ENCODE measurements at places on chromosomes 12 and 14.

- no peak for DNase-seq
Observed at GRCh38 chr14:99463974-99464373, 16.7 kb downstream of the SETD3 start.

GRCh38 chr12:52084491-52085231 lies 5.2 kb downstream of the SMIM41 start:
- DNase-seq: no peak

GRCh38 chr14:36944307-36945010 lies 227.9 kb downstream of the SLC25A21 start:
- DNase-seq: no peak

DNA sequence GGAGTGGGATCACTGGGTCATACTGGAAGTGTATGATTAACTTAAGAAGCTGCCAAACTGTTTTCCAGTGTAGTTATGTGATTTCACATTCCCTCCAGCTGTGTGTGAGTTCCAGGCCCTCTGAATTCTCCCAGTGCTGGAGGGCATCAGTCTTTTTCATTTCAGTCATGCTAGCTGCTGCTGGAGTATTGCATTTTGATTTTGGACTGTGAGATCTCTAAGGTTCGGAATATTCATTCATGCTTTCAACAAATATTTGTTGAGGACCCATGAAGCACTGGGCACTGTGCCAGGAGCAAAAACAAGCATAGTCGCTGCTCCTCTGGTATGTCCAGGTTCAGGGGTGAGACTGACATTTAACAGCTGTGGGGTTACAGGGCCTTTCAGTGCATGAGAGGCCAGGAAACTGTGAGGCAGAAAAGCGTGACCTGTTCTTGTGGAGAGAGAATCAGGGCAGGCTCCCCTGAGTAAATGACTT lies 133.2 kb downstream of the SCARB1 start:
- DNase-seq: no peak

GRCh38 chr12:108136697-108137096 lies 7.6 kb downstream of the WSCD2 start:
- DNase-seq: no peak

DNA sequence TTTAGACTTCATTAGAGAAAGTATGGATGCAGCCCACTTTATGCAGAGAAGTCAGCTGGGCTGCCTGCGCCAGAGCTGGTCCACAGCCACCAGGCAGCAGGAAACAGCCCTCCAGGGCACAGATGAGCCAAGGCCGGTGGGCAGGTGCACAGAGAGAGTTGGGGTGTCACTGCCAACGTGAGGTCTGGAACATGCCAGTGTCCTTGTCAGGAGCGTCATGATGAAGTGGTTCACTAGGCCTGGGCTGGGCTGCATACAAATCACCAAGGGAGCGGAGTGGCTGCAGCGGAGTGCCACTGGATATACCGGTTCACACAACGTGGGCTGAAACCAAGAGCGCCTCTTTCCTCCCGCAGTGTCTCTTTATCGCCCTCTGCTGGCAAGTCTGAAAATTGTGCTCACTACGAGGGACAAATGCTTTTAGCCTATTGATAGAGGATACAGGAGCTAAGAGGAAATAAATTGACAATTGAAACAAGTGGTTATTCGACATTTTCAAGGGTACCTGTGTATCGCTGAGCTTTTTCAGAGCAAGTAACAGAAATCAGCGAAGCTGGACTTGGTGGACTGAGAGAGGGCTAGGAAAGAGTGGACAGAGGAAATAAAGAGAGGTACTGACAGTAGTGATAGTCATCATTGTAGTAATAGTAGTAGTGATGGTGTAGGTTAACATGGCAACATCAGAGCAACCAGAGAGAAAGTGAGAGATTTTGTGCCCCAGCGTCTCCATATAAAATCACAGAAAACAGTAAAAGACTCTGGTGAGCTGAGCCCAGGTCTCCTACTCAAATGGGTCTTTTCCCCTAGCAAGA lies 52.0 kb upstream of the ITPR2 start:
- DNase-seq: peak; percentile 57
